PC-3 (cell line): ENCODE measurements at places on chromosomes 6 and 20. TPM values are rescaled to one million over a fixed set of nuclear protein-coding genes. Genes with fewer than 3 reads are reported as not detected.

Gene SLC17A1
- not detected in 2 replicates for total RNA-seq

Gene THBD
- 3.1 and 4.5 TPM in 2 replicates for total RNA-seq

Gene PRSS16
- total RNA-seq = 7.3 and 15.9 TPM in 2 replicates

Gene TNNC2
- total RNA-seq = not detected in 2 replicates

Gene FERMT1
- total RNA-seq = 70.8 and 72.6 TPM in 2 replicates

Gene HLA-G
- not detected in 2 replicates for total RNA-seq

Gene COL9A3
- 14.3 and 17.7 TPM in 2 replicates for total RNA-seq

Gene CMTR1
- 36.4 and 41.9 TPM in 2 replicates for total RNA-seq

Gene BCAS1
- total RNA-seq = 0.18 and 0.35 TPM in 2 replicates

Gene BCAS4
- 49.9 and 56.9 TPM in 2 replicates for total RNA-seq

Gene SPATA2
- 7.4 and 8.1 TPM in 2 replicates for total RNA-seq

Gene FUT9
- 0.04 TPM in 1 of 2 replicates, not detected in the other for total RNA-seq

Gene SLCO4A1
- total RNA-seq = 161 and 162 TPM in 2 replicates

Gene PI16
- total RNA-seq = 0.07 TPM in 1 of 2 replicates, not detected in the other

Gene PLEKHG1
- 1.3 and 1.4 TPM in 2 replicates for total RNA-seq
